Stimulated activated CD8-positive, alpha-beta memory T cell treated with anti-CD3 and anti-CD28 coated beads, Interleukin-7, amount 100 ng/mL, for 1 hour (primary cell): ENCODE measurements at places on chromosomes 16 and 17.

DNA sequence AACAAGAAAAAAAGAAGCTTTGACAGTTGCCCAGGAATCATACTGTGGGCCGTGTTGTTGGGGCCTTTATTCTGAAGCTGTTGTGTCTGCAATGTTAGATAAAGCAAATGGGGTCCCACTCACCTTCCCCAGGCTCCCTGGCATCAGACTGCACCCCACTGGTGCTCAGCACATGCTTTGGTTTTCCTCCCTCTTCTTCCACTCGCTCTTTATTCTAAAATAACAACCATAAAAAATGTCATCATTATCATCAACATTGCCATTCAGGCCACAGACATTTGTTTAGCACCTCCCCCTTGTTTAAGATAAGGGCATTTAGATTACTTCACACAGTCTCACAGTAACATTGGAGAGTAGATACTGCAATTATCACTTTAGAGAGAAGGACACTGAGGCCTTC lies 8.2 kb downstream of the MYLK3 start:
- no peak for DNase-seq

GRCh38 chr16:66720766-66721165 lies 24.2 kb upstream of the CMTM4 start:
- DNase-seq: no peak

GRCh38 chr17:78272181-78272913 lies 40.9 kb downstream of the TMEM235 start:
- no peak for DNase-seq

DNA sequence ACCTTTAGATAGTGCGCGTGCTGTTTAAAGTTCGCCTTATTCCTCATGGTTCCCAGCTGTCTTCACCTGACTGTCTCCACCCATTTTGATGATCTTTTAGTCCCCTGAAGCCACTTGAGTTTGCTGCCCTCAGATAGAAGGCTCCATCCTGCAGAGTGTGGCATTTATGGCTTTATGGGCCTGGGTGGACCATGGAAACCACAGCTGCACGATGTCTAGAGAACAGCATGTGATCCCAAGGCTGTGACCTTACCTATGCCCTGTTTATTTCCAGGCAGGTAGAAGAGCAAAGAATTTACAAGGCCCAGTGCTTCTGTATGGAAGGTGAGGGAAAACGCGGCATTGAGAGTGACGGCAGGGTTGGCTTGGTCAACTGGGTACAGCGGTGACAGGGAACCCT lies 356.9 kb downstream of the SLC39A11 start:
- no peak for DNase-seq

GRCh38 chr16:15494236-15494635 lies 59.8 kb downstream of the BMERB1 start:
- DNase-seq: no peak

DNA sequence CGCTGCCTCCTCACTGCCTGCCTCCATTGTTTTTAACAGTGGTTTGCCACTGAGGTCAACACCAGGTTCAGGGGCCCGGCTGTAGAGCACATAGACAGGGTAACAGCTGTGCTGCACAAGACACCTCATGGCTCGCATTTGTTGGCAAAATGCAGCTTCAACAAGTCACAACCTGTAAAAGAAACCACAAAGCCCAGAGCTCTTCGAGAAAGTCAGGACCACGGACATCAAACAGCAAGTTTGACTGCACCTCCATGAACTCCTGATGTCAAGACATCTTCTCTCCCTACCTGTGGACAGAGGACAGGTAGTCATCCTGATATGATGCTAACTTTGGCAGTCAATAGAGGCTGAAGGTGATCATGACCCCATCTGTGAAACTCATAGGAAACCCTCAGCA lies 142.4 kb upstream of the SOX9 start:
- no peak for DNase-seq

DNA sequence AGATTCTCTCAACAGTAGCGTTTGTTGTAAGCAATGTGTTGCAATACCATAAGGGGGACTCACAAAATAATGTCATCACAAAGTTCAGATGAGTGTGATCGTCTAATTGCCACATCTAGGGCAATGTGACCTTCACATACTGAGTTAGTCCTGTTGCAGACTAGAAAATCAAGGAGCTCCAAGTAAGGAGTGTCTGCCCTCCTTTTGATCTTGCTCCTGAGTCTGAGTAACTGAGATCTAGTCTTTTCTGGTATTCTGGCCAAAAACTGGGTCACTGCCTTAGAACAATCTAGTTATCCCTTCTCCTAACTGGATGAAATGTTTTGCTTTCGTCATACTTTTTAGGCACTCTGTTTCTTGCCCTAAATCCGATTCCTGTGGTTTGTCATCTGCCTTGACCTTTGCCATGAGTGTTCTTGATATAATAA lies 712.1 kb downstream of the CDH11 start:
- DNase-seq: no peak

DNA sequence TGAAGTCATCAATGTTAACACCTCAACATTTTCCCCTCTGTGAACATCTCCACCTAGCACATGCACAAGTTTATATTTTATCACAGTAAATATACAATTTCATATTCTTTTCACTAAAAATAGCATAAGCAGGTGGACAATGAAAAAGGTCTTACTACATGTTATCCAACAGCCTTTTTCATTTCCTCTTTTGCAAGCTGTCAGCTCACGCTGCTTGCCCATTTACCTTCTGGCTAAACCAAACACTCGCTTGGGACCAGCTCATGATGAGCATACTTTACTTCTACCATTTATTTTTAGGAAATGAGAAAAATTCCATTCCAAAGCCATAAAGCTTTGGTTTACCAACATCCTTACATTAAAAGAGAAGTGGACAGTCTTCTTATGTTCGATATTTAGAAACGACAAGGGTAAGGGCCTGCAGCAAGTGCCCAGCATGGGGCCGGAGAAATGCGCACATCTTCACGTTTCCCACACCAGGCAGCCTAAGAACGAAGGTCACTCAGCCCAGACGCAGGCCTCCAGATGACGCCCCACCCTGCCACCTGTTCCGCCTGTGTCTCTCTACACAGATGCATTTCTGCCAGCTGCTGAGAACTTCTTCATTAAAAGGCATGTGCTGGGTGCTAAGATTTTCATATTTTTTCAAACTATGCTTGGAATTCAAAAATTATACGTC lies 13.9 kb downstream of the SNN start:
- no peak for DNase-seq

- no peak for DNase-seq
Observed at GRCh38 chr16:8720967-8721308, 46.5 kb downstream of the ABAT start.

DNA sequence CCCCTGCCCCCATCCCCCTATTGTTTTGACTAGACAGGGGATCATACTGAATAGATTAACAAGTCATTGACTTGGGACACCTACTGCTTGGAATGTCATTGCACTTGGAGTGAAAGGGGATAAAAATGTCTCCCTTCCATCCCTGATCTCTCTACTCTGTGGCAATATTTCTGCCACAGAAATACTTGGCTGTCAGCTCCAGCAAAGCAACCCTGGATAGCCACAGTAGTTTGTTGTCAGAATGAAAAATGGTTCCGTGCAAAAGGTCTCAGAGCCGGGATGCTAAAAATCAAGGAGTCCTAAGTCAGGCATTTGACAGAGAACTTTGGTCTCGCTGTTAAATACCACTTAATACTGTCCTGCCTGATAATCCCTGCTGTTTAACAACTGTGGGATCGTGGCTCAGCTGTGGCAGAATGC lies 722.0 kb upstream of the SOX9 start:
- no peak for DNase-seq

DNA sequence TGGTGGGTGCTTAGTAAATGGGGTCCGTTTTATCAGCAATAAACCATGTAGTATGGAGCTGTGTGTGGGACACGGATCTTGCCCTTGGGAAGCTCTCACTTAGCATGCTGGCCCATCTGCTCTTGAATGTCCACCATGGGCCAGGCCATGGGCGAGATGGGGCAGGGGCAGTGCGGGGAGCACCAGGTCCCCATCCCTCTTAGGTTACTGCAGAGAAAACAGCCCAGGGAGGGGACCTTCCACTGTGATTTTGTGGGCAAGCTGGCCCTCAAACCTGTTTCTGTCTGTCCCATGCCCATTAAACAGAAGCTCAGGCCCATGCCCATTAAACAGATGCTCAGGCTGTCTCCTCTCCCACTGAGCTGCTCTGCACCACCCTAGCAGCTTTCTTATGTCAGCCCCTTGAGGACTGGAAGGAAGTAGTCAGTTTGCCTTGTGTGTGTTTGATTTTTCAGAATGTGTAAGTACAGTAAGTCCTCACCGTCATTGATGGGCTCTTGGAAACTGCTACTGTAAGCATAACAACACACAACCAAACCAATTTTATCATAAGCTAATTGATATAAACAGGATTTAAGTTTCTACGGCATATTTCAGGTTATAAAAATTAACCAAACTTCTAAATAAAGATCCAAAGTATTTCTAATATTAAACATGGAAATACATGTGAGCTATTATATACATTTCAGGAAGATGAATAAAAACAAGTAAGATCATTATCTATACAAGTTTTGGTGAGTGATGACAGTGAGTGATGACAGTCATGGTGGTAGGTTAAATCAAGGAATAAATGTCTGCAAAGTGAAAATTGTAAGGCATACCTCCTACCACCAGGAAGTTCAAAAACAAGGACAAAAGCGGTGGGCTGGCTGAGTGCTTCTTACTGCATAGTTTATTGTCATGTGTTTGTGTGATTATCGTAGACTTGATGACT lies 11.5 kb downstream of the MPRIP start:
- no peak for DNase-seq

- DNase-seq: no peak
Observed at GRCh38 chr17:33377837-33378595, 84.9 kb upstream of the ASIC2 start.

GRCh38 chr17:78267253-78268073 lies 36.0 kb downstream of the TMEM235 start:
- DNase-seq: no peak

- no peak for DNase-seq
Observed at GRCh38 chr17:73723317-73723716, 79.1 kb upstream of the SDK2 start.

GRCh38 chr17:14372905-14373613 lies 72.2 kb downstream of the HS3ST3B1 start:
- no peak for DNase-seq

DNA sequence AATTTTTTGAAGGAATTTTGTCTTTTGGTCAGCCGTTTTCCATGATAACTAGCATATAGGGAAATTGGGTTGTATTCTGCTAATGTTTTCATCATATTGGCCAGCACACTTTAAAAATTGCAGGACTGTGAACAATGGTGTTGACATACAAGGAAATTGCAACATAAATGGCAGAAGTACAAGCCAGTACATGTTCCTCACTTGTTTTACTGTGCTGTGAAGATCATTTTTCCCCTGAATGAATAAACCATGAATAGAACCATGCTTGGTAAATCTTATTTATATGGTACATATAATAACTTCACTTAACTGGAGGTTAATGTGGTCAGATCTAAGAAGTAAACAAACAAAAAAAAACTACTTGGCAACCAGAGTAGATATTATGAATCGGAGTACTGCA lies 22.8 kb downstream of the OMG start:
- DNase-seq: no peak

DNA sequence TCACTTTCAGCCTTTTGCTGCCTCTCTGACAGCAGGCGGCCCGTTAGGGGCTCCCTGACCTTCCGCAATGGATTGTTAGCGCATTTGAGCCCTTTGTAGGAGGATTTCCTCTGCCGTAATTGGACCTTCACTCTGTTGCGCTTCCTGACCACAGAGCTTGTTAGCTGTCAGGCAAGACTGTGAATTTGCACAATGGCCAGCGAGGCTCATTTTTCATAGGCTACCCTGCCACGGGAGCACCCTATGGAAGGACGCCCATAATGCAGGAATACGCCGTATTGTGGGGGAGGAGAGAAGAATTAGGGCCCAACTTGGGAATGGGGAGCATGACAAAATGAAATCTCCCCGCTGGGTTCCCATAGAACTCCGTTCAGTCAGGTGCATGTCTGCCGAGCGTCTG lies 205.2 kb upstream of the NLRP1 start:
- no peak for DNase-seq

DNA sequence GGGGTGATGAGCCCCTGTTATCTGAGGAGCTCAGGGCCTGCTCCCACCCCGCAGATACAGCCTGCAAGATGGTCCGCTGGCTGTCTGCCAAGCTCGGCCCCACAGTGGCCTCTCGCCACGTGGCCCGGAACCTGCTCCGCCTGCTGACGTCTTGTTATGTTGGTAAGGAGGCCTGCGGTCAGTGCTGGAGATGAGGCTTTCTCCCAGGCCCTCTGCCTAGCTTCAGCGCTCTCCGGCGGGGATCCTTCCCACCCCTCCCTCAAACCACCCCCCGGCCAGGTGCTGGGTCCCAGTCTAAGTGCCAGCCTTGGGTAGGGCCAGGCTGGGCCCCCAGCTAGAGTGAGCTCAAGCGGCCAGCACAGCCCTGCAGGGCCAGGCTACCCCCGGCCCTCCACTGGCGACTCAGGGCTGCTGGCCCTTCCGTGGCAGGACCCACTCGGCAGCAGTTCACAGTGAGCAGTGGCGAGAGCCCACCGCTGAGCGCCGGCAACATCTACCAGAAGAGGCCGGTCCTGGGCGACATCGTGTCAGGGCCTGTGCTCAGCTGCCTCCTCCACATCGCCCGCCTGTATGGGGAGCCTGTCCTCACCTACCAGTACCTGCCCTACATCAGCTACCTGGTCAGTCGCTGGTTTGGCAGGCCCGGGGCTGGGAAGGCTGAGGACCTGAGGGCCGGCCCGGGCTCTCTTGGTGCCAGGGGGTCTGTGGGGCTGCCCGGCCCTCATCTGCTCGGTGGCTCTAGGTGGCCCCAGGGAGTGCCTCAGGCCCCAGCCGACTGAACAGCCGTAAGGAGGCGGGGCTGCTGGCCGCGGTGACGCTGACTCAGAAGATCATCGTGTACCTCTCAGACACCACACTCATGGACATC lies 6.1 kb downstream of the WDR81 start:
- DNase-seq: no peak

DNA sequence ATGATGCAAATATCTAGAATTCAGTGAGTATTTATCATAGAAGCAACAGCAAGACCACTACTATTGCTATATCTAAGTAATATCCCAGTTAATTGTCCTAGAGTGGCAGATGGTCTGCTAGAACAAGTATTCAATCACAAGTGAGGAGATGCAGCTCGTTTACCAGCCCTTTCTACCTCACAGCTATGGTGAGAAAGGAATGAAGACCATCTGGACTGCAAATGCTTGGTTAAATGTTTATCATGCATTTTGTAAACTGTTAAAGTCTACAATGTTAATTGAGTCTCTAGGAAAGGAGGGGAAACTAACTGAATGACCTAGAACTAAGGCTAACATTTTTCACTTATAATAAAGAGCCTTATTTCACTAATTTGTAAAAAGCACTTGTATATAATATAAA lies 52.5 kb downstream of the CNOT1 start:
- no peak for DNase-seq

GRCh38 chr17:50779747-50780353 lies 12.5 kb upstream of the ANKRD40CL start:
- no peak for DNase-seq

GRCh38 chr17:73872816-73873215 lies 228.6 kb upstream of the SDK2 start:
- DNase-seq: no peak

GRCh38 chr17:51346218-51346982 lies 86.1 kb downstream of the UTP18 start:
- DNase-seq: no peak

- DNase-seq: no peak
Observed at GRCh38 chr17:17314501-17315071, 11.4 kb downstream of the NT5M start.
